ENCODE measurements at places on chromosomes 6 and 20.

GRCh38 chr6:105608711-105609374, 206.0 kb upstream of the PREP start:
- no peak for DNase-seq

DNA sequence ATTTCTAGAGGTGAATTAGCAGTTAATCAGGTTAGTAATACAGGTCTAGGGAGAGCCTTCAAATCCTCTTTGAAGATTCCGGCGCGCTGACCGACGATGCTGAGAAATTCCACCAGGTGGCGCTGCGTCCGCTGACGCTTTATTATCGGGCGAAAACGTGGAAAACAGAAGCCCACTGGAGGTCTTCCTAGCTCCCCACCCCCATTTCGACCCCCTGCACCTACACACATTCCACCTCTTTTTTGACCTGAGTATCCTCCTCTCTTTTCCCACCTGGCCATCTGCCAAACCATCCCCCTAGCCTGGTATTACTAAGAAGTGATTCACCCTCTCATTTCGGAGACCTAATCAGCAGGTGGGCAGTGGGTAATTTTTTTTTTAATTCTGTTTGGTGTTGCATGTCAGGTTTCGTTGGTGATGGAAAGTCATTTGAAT, 65.4 kb upstream of the RIN2 start:
- DNase-seq = peak; percentile 6

DNA sequence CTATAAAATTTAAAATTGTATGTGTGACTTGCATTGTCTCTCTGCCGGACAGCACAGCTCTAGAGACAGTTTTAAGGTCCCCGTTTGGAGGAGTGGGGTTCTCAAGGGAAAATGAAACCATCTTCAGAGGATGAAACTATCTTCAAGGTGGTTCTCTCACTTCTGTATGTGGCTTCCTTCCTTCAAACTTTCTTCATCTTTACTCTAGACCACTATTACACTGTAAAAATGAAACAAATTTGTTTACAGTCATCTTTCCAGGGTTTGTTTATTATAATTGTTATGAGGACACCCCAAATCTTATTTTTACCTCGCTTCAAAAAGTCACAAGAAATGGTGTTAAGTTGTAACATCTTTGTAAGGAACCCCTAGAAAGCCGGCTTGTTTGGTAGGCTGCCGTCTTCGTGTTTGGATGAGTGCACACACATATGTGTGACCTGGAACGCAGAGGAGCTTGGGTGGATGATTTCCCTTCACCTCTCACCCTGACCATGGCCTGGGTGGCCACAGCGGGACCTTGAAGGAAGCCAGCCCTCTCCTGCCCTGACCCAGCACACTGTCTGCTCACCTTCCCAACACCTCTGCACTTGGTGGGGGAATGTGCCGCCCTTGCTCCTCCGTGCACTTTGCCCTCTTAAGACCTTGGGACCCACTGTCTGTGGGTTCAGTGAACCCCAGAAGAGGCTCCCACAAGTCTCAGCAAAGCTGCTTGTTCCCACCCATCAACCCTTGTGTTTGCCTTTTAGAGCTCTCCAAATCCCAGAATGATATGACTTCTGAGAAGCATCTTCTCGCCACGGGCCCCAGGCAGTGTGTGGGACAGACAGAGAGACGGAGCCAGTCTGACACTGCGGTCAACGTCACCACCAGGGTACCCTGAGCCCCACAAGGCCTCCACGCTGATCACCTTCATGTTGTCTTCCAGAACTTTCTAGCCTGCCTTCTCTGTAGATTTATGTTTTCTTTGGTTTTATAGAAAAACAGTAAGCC, 67.8 kb downstream of the SYTL3 start:
- DNase-seq = no peak

DNA sequence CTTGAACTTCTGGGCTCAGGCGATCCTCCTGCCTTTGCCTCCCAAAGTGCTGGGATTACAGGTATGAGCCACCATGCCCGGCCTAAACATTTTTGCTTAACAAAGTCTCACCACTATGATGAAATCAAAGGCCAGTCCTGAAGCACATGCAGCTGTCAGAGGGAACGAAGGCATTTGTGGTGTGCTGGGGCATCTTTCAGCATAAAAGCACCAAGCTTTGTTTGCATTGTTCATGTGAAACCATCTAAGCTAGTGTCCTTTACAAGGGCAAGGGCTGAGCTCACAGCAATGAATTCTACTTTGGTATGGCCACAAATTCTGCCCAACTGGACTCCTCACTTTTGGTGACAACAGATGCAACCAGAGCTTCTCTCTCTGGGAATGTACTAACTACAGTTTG, 66.8 kb downstream of the ZFP64 start:
- no peak for DNase-seq

GRCh38 chr6:152150196-152150595, 342.7 kb downstream of the ESR1 start:
- DNase-seq = no peak

GRCh38 chr6:42227173-42227850, 9.7 kb upstream of the MRPS10 start:
- DNase-seq = no peak

DNA sequence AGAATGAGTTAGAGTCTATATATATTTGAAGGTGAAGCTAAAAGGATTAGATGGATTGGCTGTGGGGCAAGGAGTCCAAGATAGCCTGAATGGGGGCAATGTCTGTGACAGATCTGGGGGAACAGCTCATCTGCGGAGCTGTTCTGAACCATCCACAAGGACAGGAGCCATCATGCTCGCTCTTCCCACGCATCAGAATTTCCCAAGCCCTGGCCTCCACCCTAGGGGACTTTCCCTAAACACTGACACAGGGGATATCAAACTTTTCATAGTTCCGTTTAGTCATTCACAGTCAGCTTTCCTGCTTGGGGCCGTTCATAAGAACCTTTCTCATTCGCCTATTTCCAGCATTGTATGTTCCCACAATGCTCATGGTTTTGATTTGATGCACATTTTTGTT, 37.6 kb upstream of the CCN6 start:
- DNase-seq = no peak

- no peak for DNase-seq
These were observed 26.4 kb downstream of the EPB41L2 start for GRCh38 chr6:131036601-131037000.

GRCh38 chr20:2289475-2289874, 6.3 kb upstream of the TGM3 start:
- DNase-seq = no peak

All from T follicular helper cell (primary cell).